ENCODE measurements at places on chromosomes 6 and 20.

GRCh38 chr6:91464201-91464600 is 877.3 kb upstream of the MAP3K7 start:
- no peak overlapping the region for H3K27ac ChIP-seq
- no peaks in the 10 kb centered on the region for H3K4me1 ChIP-seq
- H3K27me3 ChIP-seq = no peaks in the 10 kb centered on the region

DNA sequence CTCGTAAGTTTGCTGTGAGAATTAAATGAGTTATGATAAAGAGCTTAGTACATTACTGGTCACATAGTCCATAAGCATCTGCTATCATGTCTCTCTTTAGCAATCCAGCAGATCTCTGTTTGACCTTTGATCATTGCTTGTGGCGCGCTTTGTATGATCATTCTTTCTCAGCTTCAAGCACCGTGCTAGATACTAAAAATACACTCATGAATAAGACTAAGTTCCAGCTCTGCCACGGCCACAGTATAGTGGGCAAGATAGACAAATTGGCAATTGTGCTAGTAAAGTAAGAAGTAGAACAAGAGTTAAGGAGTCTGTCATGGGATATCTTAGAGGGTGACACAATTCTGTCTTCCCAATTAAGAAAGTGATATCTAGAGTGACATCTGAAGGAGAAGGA is 75.2 kb upstream of the ADGRF1 start:
- no peak overlapping the region for H3K4me3 ChIP-seq
- no peaks in the 10 kb centered on the region for H3K4me1 ChIP-seq
- H3K27me3 ChIP-seq = no peaks in the 10 kb centered on the region

DNA sequence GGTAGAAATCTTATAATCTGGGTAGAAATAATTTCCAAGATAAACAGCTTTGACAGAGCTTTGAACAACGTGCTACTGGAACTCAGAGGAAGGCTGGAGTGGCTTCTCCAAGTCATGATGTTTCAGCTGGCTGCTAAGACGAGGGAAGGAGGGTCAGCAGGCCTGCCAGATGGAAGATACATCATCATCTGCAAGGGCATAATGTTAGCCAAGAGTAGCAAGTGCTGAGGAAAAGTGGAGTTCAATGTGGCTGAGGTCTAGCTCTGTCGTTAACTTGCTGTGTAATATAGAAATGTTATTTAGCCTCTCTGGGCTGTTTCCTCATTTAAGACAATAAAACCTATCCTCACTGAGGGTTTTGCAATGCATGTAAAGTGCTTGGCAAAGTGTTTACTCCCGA is 35.1 kb downstream of the RGS17 start:
- H3K27ac ChIP-seq = no peak overlapping the region
- no peaks in the 10 kb centered on the region for H3K36me3 ChIP-seq
- no peak for DNase-seq

GRCh38 chr20:57682184-57683101 is 27.4 kb downstream of the PMEPA1 start:
- H3K27me3 ChIP-seq = no peaks in the 10 kb centered on the region
- no peak overlapping the region for H3K4me3 ChIP-seq
- no peak overlapping the region for H3K27ac ChIP-seq
- no peaks in the 10 kb centered on the region for H3K4me1 ChIP-seq
- no peaks in the 10 kb centered on the region for H3K36me3 ChIP-seq

- no peaks in the 10 kb centered on the region for H3K36me3 ChIP-seq
- no peak for DNase-seq
- H3K4me3 ChIP-seq = no peak overlapping the region
- H3K4me1 ChIP-seq = peaks cover 2% of the 10 kb centered on the region
These were observed 138.9 kb downstream of the PDE7B start for GRCh38 chr6:135990439-135990838.

DNA sequence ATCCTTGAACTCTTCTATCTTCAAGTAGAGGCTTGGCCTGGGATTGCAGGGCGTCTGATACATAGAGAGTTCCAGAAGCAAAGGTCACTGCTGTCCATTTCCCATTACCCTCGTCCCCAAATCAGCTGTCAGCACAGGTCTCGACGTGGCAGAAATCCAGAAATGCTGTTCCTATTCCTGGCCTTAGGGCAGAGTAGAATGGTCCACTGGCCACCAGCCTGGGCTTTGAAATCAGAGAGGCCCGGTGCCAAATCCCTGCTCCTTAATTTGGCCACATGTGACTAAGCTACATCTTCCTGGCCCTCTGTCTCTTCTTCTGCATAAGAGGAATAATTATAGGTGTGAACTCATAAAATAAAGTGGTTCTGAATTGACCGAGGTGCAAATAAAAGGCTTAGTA is 40.9 kb upstream of the FAM83D start:
- H3K4me1 ChIP-seq = no peaks in the 10 kb centered on the region
- DNase-seq = no peak
- no peaks in the 10 kb centered on the region for H3K27me3 ChIP-seq
- H3K36me3 ChIP-seq = no peaks in the 10 kb centered on the region
- H3K27ac ChIP-seq = no peak overlapping the region
- H3K4me3 ChIP-seq = no peak overlapping the region

DNA sequence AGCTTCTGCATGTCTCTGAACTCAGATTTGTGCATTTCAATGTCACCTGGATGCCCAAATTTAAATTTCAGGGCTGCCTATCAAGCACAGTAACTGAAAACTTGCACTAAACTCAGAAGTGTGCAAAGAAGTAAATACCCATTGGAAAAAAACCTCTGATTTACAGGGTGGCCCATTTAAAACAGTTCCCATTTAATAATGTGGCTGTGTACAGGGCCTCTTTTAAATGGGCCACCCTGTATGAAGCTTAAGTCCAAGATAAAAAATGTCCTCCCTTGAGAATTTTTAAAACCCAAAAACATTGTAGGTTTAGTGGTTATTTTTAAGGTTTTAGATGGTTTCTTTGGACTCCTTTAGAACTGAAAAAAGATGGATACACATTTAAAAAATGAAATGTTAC is 202.1 kb upstream of the RUNX2 start:
- H3K27me3 ChIP-seq = no peaks in the 10 kb centered on the region
- no peak overlapping the region for H3K4me3 ChIP-seq

DNA sequence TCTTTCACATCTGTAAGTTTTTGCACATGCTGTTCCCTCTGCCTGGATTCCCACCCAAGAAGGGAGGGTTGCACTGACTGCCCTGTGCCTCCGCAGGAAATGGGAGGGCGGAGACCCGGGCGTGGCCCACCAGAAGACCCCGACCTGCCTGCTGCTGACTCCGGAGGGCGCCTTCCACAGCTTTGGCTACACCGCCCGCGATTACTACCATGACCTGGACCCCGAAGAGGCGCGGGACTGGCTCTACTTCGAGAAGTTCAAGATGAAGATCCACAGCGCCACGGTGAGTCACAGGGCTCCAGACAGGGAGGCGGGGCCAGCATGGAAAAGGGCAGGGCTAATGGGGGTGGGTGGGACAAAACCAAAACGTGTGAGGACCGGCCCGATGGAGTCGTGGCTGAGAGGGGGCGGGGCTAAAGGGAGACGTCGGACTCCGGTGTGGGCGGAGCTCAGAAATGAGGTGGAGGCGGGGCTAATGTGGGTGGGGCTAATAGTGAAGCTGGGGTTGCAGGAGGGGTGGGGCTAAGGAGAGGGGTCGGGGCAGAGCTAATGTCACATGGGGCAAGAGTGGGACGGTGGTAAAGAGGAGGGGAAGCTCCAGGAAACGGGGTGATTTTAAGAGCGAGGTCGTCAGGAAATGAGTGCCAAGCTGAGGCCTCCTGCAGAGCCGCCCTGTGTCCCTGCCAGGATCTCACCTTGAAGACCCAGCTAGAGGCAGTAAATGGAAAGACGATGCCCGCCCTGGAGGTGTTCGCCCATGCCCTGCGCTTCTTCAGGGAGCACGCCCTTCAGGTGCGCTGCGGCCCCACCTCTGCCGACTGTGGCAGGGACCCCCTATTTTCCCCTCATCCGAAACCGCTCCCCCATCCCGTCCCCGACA is 12.6 kb downstream of the HSPA12B start:
- H3K4me3 ChIP-seq = no peak overlapping the region
- DNase-seq = peak; percentile 86
- no peak overlapping the region for H3K27ac ChIP-seq
- H3K4me1 ChIP-seq = peaks cover 8% of the 10 kb centered on the region
- no peaks in the 10 kb centered on the region for H3K36me3 ChIP-seq
